Stimulated activated CD4-positive, alpha-beta T cell treated with anti-CD3 and anti-CD28 coated beads, TNF-alpha, amount 100 ng/mL, for 4 hours (primary cell): ENCODE measurements at places on chromosomes 7 and 10.

DNA sequence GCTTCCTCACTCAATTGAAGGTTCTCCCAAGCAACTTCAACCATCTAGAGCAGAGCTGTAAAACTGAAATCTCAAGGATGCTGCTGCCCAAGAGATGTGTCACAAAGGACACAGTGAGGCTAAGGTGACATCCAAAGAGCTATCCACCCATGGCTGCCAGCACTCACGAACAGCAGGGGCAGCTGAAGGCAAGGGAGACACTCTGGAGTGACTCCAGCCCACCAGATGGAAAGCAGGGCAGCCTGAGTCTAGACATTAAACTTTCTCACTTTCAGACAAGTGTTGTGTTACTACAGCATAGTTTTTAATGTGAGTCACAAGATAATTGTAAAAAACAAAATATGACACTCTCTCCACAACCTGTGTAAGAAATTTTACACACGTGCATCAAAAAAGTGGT lies 113.5 kb downstream of the LARP4B start:
- no peak for DNase-seq

DNA sequence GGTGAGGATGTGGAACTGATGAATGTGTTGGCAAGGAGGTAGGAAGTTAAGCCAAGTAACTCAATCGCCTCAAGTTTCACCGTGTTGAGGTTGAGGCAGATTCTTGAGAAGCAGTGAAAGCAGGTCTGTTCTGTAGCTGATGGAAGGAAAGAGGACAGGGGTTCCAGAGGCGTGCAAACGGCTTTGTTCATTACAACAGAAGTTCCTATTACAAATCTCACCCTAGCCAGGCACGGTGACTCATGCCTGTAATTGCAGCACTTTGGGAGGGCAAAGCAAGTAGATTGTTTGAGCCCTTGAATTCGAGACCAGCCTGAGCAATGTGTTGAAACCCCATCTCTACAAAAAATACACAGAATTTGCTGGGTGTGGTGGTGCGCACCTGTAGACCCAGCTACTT lies 36.9 kb upstream of the PTF1A start:
- no peak for DNase-seq

DNA sequence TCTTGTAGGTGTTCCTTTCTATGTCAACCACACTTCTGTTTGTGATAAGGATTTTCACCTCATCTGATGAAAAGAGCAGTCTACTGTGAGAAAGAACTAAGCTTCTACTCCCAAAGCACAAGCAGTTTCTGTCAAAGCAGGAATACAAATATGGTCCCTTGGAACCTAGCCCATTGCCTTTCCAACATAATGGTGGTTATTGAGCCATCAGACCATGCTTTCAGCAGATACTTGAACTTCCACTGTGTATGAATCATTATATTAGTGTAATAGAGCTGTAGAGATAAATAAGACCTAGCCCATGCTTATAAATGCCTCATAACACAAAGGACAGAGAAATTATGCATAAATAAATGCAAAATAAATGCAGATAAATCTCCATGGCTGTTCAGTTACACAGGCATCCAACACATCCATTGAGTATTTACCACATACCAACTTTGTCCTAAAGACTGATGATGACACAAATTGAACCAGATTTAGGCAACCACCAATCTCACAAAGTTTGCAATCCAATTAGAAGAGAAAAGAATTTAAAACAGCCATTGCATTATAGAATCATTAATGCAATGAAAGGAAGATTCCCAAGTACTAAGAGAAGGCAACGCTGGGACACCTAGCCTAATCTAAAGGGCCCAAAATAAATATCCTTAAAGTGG lies 729.4 kb upstream of the C7orf33 start:
- no peak for DNase-seq

DNA sequence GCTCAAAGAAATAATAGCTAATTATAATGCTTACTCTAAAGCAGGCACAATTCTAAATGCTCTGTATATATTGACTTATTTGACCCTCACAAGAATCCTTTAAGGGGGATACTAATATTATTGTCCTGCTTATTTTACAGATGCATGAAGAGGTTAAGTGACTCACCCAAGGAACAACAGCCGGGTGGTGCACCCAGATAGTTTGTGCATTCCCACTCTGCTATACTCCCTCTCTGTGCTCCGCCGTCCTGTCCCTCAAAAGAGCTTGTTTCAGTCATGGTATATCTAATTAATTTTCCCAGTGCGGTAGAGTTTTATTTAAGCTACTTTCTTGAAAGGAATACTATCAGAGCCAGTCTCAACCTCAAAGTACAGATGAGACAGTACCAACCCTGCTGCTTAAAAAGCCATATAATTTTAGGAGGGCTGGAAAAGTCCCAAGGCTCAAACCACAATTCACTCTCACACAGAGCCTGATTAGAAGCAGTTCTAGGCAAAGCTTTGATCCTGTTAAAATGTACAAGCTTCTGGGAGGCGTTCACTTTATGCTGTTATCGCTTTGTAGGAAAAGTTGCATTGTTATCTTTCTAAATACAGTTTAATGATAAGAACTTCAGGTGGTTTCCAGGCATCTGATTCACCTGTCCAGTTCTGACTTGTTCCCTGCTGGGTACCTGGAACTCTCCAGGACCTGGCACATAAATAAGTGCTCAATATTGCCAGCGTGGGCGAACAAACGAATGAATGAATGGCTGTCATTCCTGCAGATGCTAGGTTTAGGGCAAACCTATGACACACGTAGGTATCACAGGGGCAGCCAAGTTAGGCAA lies 261.5 kb upstream of the KLF14 start:
- DNase-seq = no peak

- DNase-seq = no peak
These were observed 60.0 kb downstream of the WAC start for GRCh38 chr10:28592953-28593352.

DNA sequence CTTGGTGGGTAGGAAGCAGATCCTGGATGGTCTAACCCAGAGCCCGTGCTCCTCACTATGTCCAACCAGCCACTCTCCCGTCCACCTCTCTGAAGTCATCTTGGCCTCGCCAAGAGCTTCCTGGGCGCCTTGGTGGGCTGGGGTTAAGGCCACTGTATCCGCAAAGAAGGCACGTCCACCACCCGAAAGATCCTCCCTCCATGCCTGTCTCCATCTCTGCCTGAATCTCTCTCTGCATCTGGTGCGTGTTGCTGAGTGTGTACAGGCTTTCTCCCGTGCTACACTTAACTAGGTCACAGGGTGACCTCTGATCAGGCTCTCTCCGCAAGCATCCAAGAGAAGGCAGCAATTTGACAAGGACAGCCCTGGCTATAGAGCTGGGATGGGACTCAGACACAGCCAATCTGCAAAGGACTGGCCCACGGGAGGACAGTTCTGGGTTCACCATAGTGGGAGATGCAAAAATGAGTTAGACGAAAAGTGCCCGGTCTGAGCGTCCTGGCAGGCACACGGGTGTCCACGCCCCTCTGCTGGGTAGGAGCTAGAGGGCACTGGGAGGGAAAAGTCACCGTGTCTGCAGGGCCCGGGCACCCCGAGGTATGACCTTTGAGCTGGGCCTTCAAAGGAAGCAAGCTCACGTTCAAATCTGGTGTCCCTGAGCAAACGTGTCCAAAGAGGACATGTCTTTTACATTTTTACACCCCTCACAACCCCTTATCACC lies 9.4 kb upstream of the RFC2 start:
- DNase-seq = no peak

DNA sequence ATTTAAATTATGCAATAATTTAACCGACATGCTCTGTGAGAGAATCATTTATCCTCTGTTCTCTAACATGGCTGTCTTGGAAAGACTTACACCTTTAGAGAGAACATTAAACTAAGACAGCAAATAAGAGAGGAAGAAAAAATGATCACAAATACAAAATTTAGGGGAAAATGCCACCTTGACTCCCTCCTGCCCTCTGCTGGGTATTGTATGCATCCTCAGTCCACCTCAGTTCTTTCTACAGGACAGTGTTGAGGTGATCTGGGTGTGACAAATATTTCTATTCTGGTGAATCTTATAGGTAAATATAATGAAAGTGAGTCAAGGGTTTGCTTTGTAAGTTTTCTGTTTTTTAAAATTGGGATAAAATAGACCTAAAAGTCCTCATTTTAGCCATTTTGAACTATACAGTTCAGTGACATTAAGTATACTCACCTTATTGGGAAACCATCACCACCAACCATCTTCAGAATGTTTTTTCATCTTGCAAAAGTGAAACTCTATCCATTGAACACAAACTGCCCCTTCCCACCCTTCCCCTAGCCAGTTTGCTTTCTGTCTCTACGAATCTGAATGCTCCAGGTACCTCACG lies 61.5 kb upstream of the ELMO1 start:
- DNase-seq = no peak

DNA sequence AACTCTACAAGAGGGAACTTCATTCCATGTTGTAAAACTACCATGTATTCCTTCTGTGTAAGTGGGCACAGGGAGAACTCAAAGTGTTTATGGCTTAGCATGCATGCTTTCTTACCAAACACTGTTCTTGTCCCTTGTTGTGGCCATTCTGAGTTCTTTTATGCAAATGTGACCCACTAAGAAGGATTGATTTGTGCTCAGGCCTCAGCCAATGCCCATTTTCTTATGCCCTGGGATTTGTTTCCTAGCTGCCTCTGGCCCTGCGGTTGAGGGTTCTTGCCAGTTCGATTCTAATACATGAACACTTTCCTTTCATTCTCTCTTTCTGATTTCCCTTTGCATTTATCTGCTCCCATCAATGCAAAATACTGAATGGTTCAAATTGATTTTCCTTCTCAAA lies 316.7 kb downstream of the NRG3 start:
- DNase-seq = no peak

- no peak for DNase-seq
These were observed 23.1 kb downstream of the WASL start for GRCh38 chr7:123725586-123726171.

DNA sequence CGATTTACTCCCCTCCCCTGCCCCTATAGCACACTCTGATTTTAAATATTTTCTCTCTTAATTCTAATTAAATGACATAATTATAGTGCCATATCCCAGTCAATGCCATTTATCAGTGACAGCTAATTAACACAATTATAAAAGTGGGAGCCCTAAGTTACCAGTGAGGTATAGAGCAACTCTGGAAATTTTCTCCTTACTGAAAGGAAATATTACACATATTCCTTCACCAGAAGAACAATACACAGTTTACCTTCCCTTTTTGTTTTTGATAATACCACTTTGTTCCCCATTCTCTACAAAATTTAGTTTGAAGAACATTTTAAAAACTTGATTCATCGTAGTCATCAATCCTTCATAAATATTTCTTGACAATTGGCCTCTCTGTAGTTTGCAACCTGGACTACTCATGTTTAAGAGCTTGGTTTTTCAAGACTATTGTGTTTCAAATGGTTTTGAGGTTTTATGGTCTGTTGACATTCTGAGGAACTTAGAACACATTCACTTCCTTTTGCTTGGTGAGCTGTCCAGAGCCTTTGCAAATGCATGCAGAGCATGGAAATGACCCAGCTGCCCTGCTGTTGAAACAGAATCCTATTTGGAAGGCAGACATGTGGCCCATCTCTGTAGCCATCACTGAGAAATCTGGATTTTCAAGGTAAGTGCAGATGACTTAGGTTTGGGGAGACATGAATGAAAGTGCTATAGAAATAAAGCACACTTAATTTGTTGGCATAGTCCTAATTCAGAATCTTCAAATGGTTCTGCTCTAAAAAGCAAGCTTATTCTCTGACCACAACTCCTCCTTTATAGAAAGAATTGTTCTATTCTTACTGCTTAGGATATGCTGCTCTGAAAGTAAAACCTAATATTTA lies at the start of gene GPR141:
TSS of gene GPR141 (plus strand) at position 521 of the 875 bp plus-strand sequence. CDS start 56,628 bp downstream, outside the sequence.
- no peak for DNase-seq

- DNase-seq = no peak
These were observed 138.0 kb downstream of the FRMD4A start for GRCh38 chr10:14192746-14193145.

DNA sequence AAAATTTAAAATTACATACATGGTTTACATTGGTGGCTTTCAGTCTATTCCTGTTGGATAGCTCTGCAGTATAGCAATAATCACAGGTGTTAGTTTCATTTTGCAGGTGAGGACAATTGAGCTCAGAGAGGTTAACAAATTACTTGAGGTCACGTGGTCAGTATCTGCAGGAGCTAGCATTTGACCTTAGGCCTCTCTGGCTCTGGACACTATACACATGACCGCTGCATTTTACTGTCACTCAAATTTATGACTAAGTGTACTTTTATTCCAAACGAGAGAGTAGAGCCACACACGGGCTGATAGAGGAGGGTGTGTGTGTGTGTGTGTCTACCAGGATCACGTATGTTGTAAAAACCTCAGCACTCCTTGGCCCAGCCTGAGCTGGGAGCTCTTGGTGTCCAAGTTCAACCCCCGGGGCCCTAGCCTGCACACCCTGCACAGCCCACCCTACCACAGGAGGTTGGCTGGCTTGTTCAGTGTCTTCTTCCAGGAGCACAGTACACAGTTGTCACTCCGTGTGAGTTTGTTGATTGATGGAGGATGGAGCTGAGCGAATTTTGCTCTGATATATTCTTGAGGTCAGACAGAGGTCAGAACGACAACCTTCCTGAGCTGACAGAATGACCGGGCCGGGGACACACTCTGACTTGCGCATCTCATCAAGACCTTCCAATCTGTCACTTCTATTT lies 272.7 kb downstream of the GFRA1 start:
- no peak for DNase-seq

GRCh38 chr10:110433740-110434139 lies 64.0 kb upstream of the DUSP5 start:
- DNase-seq = no peak

- no peak for DNase-seq
These were observed 1.1 kb upstream of the AKR1C3 start for GRCh38 chr10:5092848-5093790.

GRCh38 chr7:128679920-128680319 lies 7.8 kb downstream of the GARIN1A start:
- DNase-seq = no peak

DNA sequence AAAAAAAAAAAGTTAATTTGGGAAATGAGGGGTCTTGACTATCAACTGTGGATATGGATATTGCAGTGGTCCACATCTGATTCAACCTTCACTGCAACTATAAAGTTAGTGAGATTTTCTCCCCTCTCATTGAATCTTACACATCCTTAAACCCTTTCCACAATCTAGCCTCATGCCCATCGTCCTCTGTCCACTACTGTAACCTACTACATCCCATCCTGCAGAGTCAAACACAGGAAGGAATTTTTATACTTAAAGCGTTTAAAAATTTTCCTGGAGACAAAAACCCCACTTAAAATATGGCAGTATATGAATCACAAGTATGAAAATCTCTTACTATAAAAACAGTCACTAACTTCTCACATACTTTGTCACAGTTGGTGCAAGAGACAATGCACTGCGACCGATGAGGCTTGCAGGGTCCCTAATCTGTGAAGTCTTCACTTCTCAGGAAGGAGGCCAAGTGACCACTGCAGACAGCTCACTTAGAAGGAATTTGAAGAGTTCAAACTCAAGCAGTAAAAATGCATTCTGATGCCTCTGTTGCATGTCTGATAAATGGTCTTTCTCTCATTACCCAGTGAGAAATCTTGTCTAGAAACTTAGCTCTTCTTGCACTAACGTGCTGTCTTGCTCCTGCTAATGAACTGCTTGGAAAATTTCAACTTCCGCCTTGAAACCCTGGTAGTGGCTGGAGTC lies 50.3 kb upstream of the ST8SIA6 start:
- DNase-seq = no peak

GRCh38 chr10:109875828-109876821 lies 47.2 kb downstream of the XPNPEP1 start:
- DNase-seq = no peak
